ENCODE measurements at places on chromosomes 16 and 17.
A peak's percentile ranks its signal among the peaks of the same experiment; 100 is the strongest.

- no peak for DNase-seq
Measured at GRCh38 chr16:77064037-77064436, 127.0 kb upstream of the MON1B start.

DNA sequence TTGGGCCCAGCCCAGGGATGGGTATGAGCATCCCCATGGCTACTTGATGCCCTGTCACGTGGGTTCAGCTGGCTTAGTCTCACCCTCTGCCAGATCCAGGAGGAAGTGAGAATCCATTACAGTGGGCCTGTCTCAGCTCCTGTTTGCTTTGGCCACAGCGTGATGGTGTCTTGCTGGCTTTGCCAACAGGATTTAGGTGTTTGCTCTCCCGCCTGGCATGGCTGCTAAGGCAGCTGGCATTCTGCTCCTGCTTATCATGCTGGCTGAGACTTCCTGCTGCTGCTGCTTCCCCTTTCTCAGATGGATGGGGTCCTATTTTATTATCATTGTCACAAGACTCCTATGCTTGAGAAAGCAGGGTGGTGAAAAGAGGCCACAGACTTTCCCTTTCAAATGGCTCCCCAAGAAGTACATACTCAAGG lies 28.3 kb upstream of the HOXB13 start:
- DNase-seq: no peak

DNA sequence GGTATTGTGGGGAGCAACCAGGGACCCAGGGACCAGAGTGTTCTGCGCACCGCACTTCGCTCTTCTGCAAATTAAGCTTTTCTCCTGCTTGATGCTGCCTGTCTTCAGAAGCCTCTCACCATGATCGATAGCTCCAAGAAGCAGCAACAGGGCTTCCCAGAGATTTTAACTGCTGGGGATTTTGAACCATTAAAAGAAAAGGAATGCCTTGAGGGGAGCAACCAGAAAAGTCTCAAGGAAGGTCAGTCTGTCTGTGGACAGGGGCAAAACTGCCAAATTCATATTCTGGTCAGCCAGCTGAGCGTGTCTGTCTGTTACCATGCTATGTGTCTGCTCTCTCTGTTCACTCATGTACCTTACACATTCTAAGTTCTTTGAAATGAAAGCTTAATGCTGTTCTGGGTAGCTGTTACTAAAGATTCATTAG lies 115.7 kb downstream of the MRTFB start:
- DNase-seq: no peak

DNA sequence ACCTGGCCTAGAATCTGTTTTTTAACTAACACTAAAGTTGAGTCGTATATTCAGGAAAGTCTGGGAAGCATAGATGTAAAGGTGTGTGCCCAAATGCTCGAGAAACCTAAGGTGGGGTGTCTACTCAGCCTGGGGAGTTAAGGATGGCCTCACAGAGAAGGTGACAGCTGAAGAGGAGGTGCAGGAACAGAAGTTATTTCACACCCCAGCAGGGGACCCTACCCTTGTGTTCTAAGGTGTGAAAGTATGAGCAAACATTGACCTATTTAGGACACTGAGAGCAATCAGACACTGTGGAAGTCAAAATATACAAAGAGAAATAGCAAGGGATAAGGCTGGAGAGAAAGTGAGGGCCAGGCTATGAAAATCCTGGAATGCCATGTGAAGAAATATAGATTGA lies 49.0 kb upstream of the DHX40 start:
- no peak for DNase-seq

- DNase-seq: no peak
Measured at GRCh38 chr17:73521376-73521775, 122.9 kb downstream of the SDK2 start.

- DNase-seq: peak; percentile 54
Measured at GRCh38 chr16:81035975-81036750, 521 bp downstream of the ATMIN start.

GRCh38 chr17:28573966-28574480 lies 2.7 kb downstream of the ALDOC start:
- DNase-seq: no peak

Data from stimulated activated CD8-positive, alpha-beta memory T cell treated with anti-CD3 and anti-CD28 coated beads, Interleukin-4, amount 100 ng/mL, for 48 hours (primary cell).